Naive thymus-derived CD8-positive, alpha-beta T cell (primary cell): ENCODE measurements at places on chromosomes 12 and 14.

- no peaks in the 10 kb centered on the region for H3K27me3 ChIP-seq
- H3K4me1 ChIP-seq = peaks cover 6% of the 10 kb centered on the region
- no peaks in the 10 kb centered on the region for H3K36me3 ChIP-seq
- no peak for DNase-seq
- no peak overlapping the region for H3K27ac ChIP-seq
Observed at GRCh38 chr12:69352904-69353303, 4.7 kb downstream of the LYZ start.

- peaks cover 2% of the 10 kb centered on the region for H3K27me3 ChIP-seq
- no peak overlapping the region for H3K27ac ChIP-seq
- no peaks in the 10 kb centered on the region for H3K36me3 ChIP-seq
- peaks cover 5% of the 10 kb centered on the region for H3K4me1 ChIP-seq
Observed at GRCh38 chr12:91432089-91432488, 249.5 kb upstream of the DCN start.

DNA sequence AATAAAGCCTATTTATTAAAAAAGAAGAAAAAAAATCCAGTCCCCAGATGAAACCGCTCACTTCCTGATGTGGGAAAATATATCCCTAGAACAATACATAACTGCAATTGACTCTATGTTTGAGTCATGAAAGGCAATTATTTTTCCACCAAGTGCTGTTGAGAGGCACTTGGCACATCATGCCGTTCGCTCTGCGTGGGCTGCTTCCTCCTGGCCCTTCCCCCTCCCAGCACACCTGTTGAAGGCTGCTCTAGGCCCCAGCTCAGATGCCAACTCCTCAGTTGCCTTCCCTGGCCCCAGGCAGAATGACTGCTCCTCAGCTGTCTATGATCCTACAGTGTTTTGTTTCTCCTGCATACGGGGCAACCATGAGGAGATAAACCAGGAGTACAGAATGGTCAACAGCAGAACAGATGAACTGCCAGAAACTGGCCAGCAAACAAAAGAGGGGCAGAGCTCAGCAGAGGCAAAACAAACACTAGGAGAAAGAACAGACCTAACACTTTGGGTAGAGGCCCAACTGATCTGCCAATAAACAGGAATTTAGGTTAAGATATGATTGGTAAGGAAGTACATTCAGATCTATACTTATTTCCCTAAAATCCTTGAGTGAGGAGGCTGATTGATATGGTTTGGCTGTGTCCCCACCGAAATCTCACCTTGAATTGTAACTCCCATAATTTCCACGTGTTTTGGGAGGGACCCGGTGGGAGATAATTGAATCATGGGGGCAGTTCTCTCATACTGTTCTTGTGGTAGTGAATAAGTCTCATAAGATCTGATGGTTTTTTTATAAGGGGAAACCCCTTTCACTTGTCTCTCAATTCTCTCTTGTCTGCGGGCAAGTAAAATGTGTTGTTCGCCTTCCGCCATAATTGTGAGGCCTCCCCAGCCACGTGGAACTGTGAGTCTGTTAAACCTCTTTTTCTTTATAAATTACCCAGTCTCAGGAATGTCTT lies 58.6 kb downstream of the SLC38A1 start:
- H3K4me1 ChIP-seq = peaks cover 40% of the 10 kb centered on the region
- peaks cover 44% of the 10 kb centered on the region for H3K36me3 ChIP-seq

DNA sequence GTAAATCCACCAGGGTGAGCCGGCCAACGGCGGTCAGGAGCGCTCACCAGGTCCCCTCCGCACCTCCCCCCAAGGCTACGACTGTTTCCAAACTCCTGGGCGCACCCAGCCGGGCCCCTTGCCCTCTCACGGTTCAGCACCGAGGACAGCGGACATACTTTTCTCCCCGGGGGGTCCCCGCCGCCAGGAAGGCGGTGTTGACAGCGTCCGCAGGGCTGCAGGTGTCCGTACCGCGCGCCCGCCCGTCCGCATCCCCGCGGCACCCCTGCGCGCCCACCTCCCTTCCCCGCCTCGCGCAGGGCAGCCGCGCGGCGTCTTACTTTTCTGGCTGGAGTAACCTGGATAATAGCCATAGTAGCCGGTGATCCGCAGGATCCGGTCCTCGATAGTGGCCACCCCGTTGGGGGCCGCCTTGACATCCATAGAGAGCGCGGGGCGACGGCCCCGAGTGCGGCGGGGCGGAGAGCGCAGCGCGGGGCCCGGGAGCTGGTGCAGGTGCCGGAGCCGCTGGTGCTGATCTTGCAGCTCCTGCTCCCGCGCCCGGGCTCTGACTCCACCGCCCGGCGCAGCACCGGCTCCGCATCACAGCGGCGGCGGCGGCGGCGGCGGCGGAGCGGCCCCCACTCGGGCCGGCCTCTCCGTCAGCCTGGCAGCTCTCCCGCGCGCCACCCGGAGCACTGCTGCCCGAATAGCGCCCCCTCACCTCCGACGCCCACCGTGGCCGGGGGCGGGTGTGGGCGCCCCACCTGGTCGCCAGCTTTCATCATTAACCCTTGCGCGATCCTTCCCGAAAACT lies at the start of gene SLC35F4:
TSS of gene SLC35F4 (minus strand) at position 690 of the 796 bp plus-strand sequence.
- H3K36me3 ChIP-seq = no peaks in the 10 kb centered on the region
- H3K4me3 ChIP-seq = no peak within 1 kb of the TSS
- DNase-seq = no peak
- H3K27ac ChIP-seq = no peak within 1 kb of the TSS

GRCh38 chr12:130971925-130972585 lies 18.3 kb downstream of the ADGRD1 start:
- H3K27me3 ChIP-seq = peaks cover 3% of the 10 kb centered on the region
- no peaks in the 10 kb centered on the region for H3K36me3 ChIP-seq
- no peaks in the 10 kb centered on the region for H3K4me1 ChIP-seq
- no peak for DNase-seq

- no peak for DNase-seq
- H3K4me3 ChIP-seq = no peak overlapping the region
- peaks cover 2% of the 10 kb centered on the region for H3K4me1 ChIP-seq
- no peaks in the 10 kb centered on the region for H3K27me3 ChIP-seq
- H3K36me3 ChIP-seq = no peaks in the 10 kb centered on the region
- no peak overlapping the region for H3K27ac ChIP-seq
Observed at GRCh38 chr12:2769866-2770533, 24.8 kb upstream of the FKBP4 start.

GRCh38 chr14:68981139-68981538 lies 2.0 kb upstream of the ACTN1 start:
- peaks cover 32% of the 10 kb centered on the region for H3K4me1 ChIP-seq
- no peak for DNase-seq
- H3K27ac ChIP-seq = peak overlapping the region; percentile 98
- no peaks in the 10 kb centered on the region for H3K27me3 ChIP-seq
- peak overlapping the region; percentile 57 for H3K4me3 ChIP-seq
- peaks cover 3% of the 10 kb centered on the region for H3K36me3 ChIP-seq

DNA sequence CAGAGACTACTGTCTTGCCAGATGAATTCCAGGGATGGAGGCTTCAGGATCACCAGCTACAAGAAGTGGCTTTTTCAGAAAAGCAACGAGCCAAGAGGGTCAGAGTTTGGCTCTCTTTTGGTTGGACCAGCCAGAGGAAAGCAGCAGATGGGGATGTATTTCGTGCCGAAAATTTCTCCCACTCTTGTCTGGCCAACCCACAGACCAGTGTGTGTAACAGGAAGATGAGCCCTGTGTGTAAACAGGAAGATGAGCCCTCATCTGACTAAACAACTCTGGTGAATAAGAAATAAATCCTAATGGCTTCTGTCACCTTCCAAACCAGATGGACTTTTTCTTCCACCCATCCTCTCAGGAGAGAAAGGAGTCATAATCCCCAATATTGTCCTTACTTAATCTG lies 13.1 kb downstream of the GPR68 start:
- peak overlapping the region; percentile 88 for H3K27ac ChIP-seq
- peaks cover 72% of the 10 kb centered on the region for H3K4me1 ChIP-seq
- peaks cover 10% of the 10 kb centered on the region for H3K36me3 ChIP-seq
- DNase-seq = no peak

DNA sequence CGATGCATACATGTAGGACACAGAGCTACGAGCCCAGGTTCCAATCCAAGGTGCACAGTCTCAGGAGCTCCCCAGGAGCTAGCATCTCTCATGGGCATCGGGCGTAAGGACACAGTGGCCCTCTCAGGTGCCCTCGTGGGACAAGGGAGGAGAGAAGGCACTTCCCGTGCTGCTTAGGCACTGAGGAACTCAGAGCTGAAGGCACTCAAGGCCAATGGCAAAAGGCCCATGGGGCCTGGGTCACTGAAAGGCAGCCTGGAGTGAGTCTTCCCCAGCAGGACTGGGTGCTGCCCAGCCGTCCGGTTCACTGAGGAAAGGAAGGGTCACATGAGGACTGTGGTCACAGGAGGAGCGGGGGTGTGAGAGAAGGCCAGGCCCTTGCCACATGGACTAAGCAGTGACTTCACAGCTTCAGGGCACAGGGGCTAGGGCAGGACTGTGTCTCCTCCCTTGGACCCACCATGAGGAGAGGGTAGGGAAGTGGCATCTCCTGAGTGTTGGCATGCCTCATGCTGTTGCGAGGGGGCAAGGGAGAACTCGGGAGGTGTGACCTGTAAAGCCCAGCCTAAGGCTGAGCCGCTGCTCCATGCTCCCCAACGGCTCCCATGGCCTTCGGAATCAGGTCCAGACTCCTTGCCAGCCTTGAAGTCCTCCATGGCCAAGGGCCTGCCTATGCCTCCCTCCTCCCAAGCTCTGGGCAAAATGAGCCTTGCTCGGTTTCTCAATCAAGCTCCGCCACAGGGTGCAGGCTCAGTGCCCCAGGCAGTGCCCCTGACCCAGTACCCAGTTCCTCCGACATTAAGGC lies 51.8 kb downstream of the CHGA start:
- peaks cover 48% of the 10 kb centered on the region for H3K36me3 ChIP-seq
- H3K4me3 ChIP-seq = no peak overlapping the region
- H3K27ac ChIP-seq = no peak overlapping the region
- DNase-seq = no peak
- no peaks in the 10 kb centered on the region for H3K27me3 ChIP-seq

DNA sequence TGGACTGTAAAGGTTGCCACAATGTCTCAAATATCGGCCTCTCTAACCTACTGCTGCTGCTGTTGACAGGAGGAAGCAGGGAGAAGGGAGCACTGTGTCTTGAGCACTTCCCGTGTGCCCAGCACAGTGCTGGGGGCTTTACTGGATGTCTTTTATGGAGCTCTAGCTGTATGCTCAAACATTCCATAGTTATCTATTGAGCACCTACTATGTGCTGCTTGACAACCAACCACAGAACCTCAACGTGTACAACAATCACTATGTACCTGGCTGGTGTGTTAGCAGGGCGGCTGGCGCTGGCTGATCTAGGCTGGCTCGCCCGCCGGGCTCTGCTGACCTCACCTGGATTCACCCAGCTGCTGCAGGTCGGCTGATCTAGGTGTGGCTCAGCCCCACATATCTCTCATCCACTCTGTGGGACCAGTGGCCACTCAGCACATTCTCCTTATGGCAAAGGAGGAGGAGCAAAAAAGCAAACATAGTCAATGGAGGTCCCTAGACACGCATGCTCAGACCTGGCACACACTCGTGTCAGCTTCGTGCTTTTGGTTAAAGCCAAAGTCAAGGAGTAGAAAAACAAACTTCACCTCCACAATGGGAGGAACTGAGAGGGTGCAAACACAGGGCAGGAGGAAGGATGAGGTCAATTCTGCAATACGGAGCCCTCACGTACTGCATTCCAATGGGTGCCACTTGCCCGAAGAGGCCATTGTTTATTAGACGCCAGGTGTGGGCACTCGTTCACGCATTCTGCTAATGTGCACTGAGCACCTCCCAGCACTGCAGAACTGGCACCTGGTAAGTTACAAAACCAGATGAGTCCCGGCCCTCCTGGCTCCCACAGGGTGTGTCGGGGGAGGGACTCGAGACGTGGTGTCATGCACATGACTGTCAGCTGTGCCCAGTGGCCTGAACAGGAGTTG lies 147.2 kb downstream of the SCARB1 start:
- no peak overlapping the region for H3K4me3 ChIP-seq
- H3K27ac ChIP-seq = no peak overlapping the region
- no peak for DNase-seq
- H3K4me1 ChIP-seq = peaks cover 23% of the 10 kb centered on the region
- H3K36me3 ChIP-seq = no peaks in the 10 kb centered on the region
- H3K27me3 ChIP-seq = no peaks in the 10 kb centered on the region

- H3K4me3 ChIP-seq = no peak overlapping the region
- H3K27ac ChIP-seq = no peak overlapping the region
- H3K27me3 ChIP-seq = peaks cover 54% of the 10 kb centered on the region
- peaks cover 6% of the 10 kb centered on the region for H3K36me3 ChIP-seq
- DNase-seq = no peak
- H3K4me1 ChIP-seq = peaks cover 20% of the 10 kb centered on the region
Observed at GRCh38 chr14:85528897-85529631, 880 bp upstream of the FLRT2 start.

DNA sequence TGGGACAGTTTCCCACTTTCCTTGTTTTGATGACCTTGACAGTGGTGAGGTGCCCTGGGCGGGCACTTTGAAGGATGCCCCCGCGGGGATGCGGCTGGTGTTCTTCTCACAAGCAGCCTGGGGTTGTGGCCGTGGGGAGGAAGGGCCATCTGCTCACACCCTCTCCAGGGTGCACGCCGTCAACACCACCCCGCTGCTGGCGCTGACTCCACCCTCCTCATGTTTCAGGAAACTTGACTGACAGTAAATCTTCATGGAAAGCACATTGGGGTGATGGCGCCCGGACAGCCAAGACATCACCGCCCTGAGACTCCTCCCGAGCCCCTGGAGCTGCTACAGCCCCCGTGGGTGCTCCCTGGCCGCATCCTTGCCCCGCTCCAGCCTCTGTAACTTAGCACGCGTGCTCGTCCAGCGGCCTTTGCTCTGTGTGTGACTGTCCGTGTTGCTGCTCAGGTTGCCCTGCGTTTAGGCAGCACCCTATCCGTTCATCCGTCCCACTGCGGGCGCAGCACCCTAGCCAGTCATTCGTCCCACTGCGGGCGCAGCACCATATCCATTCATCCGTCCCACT lies 150.2 kb upstream of the C14orf180 start:
- no peak for DNase-seq
- no peak overlapping the region for H3K4me3 ChIP-seq
- H3K4me1 ChIP-seq = peaks cover 4% of the 10 kb centered on the region
